AG04450 (cell line): ENCODE measurements at places on chromosomes 2 and 18.

DNA sequence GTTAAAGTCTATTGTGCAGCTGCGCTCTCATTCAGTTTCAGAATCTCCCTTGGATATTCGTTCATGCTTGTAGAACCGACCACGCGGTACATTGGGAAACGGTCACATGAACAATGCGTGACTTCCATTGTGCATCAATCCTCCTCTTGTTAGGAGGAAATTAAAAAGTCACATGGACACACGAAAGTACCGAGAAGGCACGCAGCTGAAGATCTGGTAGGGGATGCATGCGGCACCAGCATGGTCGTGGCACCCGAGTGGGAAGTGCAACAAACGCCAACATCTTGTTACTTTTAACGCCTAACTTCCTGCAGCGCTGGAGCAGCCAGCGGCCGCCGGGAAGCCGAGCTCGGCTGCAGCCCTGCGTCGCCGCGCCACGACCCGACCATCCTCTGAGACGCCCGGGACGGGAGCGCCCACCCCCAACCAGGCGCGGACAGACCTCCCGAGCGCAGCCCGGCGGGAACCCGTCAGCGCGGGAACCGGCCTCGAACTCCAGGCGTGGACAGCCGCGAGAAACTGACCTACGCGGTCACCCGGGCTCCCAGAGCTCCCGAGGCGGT, 412 bp downstream of the OSBPL1A start:
- peak; percentile 21 for DNase-seq

DNA sequence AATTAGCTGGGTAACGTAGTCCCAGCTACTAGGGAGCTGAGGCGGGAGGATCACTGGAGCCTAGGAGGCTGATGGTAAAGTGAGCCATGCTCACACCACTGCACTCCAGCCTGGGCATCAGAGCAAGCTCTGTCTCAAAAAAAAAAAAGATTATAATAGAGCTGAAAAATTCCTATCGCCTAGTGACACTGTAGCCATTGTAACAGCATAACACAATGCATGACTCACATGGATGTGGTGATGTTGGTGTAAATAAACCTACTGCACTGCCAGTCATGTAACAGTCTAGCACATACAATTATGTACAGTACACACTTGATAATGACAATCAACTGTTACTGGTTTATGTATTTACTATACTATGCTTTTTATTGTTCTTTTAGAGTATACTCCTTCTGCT, 39.6 kb downstream of the MGAT4A start:
- DNase-seq, result no peak

- DNase-seq, result no peak
These were observed 44.1 kb downstream of the EVA1A start for GRCh38 chr2:75516378-75517360.

DNA sequence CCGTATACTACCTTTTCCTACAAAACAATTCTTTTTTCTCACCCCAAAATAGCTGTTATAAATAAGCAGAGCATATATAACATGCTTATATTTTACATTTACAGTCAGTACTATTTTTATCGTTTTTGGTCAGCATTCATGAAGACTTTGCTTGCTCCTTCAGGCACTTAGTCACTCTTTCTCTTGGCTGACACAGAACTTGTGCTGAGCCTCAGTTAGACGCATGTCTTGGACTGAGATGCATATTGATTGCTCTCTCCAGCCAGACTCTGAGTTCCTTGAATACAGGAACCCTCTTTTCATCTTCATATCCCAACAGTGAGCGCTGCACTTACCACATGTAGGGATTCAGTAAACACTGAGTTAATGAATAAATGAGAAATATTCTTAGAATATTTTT, 158.3 kb downstream of the RTN4 start:
- no peak for DNase-seq

- DNase-seq, result no peak
These were observed 18.1 kb downstream of the FBXO48 start for GRCh38 chr2:68448671-68449653.

DNA sequence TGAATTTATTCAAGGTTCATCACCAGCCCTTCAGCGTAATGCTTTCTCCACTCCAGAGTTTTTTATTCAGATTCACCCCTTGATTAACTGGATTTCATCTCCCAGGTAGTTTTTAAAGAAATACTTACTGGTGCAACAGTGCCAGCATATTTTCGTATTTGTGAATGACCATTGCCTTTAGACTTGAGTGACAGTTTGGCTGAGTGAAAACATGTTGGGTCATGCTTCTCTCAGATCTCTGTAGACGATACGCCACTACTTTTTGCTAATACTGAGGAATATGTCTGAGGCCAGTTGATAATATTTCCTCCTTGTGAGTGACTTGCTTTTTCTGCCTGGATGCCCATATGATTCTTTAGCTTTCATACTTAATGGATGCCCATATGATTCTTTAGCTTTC, 51.5 kb downstream of the CYP26B1 start:
- no peak for DNase-seq

DNA sequence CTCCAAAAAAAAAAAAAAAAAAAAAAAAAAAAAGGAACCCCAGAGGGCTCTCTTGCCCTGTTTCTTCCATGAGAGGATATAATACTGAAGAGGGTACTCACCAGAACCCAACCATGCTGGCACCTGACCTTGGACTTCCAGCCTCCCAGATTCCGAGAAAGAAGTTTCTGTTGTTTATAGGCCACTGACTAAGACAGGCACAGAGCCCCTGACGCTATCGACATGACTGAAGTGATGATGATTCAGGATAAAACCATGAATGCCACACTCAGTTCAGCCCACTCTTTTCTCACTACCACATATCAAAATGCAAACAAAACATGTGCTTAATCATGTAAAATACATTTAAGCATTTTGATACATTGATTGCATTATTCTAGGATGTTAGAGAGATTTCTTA, 66.1 kb upstream of the CDCA7 start:
- DNase-seq, result peak; percentile 15

- no peak for DNase-seq
These were observed 69.7 kb downstream of the DCC start for GRCh38 chr18:52409727-52410126.

DNA sequence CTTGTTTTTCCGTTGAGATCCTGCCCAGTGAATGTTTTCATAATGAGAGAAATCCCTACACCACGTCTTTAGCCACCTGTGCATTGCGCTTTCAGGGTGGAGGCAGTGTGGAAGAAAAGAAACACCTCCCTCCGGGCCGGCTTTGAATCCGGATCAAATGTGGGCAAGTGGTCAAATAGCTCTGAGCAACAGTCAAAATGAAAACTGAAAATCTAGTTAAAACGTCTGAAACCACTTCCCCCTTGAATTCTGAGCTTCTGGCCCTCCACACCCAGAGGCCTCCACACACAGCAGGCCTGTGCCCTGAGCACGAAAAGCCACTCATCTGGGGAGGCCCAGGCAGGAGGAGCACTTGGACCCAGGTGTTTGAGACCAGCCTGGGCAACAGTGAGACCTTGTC, 263.6 kb upstream of the SALL3 start:
- DNase-seq, result no peak

DNA sequence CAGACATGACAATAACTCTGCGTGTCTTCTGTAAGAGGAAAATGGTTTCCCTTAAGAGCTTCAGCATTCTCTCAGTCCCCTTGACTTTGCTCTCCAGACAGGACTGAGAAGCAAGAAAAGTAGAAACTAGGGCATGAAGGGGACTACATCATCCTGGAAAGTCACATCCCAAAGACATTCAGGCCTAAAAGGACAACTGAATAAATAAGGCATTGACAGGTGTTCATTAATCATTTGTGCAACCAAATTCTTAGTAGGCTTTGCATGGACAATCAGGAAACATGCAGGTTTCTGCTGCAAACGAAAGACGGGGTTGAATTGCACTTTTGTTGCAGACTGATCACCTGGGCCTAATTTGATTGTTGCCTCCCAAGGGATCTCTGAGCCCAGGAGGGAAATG, 1.2 kb upstream of the SGPP2 start:
- DNase-seq, result no peak

DNA sequence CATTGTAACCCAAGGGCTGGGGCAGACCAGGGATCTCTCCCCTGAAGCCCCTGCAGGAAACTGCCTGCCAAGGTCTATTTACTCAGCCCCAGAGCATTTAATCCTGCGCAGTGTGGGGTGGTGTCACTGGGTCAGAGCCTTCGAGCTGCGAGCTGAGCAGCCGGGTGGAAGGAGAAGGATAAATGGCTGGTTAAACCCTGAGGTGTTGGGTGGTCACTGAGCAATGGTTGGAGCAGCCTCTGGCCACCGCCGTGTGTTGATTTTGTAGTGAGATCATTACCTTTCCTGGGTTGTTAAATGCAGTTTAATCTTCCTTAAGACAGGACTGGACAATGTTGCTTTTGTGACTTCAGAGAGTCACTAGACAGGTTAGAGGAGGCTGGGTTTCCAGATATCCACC, 98.1 kb downstream of the SETBP1 start:
- DNase-seq, result no peak

GRCh38 chr2:34045101-34045655, 446.1 kb upstream of the FAM98A start:
- no peak for DNase-seq

DNA sequence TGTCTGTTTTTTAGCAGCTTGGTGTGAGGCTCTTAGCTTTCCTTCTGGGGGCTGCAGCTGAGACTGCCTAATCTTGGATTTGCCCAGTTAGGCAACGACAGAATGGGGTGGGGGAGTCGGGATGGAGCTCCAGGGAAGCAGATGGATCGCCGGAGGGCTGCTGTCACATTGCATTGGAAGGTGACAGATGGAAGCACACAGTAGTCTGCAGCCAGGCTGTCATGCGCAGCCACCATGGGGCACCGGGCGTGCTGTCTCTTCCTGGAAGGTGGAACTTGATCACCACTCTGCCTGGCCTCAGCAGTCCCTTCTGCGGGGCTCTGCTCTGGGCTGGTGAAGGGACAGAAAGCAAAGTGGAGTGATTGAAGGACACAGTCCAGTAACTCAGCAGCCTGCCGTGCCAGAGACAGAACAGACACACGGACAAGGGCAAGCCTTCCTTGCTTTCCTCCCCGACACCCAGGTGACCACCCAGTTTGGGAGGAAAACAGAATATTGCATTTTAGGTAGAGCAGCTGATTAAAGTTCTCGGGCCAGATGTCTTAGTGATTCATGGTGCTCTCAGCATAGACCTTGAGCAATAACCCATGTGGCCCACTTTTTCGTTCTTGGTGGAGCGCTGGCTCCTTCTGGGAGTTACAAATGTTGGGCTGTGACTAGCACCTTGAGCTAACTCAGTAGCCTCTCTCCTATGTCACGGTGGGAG, 40.9 kb downstream of the RNF144A start:
- no peak for DNase-seq

DNA sequence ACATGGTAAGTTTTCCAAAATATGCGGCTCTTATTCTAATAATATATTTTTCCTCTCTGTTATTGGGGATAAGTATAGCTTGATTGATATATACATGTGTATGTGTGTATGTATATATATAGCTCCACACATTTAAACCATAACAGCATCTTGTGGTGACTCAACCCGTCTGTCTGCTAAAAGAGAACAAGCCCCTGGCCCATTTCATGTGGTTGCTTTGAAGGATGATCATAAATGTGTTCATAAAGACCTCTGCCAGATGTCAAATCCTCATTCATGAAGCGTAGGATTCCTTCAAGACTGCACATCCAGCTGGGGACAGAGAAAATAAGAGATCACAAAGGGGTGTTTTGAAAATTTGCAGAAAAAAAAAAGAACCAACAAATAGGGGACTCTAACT, 79.3 kb downstream of the RHOB start:
- DNase-seq, result no peak

- DNase-seq, result no peak
These were observed 17.3 kb downstream of the HK2 start for GRCh38 chr2:74851191-74851566.
